ENCODE measurements at places on chromosomes 3 and 15.

- no peak for DNase-seq
Measured at GRCh38 chr15:67013696-67014095, 51.7 kb upstream of the SMAD3 start.

GRCh38 chr15:91928675-91929074 lies 75.2 kb downstream of the SLCO3A1 start:
- DNase-seq: no peak

- no peak for DNase-seq
Measured at GRCh38 chr15:58285921-58286278, 145.9 kb upstream of the LIPC start.

DNA sequence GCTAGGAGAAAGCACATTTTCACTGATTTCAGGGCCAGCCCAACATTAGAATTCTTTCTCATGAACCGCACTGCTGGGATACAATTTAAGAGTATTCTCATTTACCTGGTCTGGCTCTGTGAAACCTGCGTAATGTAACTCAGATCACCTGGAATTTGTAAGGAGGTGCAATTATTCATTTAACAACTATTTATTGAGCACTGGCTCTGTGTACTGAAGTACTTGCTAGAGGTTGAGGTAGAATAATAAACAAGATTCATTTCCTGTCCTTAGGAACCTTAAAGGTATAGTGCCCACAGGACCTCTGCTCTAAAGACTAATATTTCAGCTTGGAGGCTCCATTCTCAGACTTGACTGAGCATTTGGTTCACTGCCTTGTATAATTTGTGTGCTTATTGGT lies 242.2 kb upstream of the ZPLD1 start:
- no peak for DNase-seq

DNA sequence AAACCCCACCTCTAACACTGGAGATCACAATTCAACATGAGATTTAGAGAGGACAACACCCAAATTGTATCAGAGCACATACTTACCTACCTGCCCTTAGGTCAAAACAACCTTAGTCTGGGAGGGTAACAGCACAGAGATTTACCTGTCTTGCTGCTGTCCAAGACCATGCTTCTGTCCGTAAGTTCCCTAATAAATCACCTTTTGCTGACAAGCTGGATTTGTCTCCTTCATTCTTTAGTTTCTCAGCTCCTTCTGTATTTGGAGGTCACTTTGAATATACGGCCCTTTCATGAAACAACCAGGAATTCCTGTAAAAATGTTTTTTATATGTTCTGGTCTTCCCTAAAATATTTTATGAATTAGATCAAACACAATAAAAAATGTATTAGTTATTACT lies 1.6 kb upstream of the ABHD5 start:
- no peak for DNase-seq

Data from BJ (cell line).